ENCODE measurements at places on chromosomes 2 and 18. TPM values are rescaled to one million over a fixed set of nuclear protein-coding genes. Genes with fewer than 3 reads are reported as not detected.

ATP6V1B1 gene
- not detected for total RNA-seq

INO80C gene
- total RNA-seq: 6.5 TPM

DNPEP gene
- 52.2 TPM for total RNA-seq

SLC14A1 gene
- total RNA-seq: not detected

ARHGAP15 gene
- not detected for total RNA-seq

OXER1 gene
- total RNA-seq: not detected
